ENCODE measurements at places on chromosomes 1 and 21.

DNA sequence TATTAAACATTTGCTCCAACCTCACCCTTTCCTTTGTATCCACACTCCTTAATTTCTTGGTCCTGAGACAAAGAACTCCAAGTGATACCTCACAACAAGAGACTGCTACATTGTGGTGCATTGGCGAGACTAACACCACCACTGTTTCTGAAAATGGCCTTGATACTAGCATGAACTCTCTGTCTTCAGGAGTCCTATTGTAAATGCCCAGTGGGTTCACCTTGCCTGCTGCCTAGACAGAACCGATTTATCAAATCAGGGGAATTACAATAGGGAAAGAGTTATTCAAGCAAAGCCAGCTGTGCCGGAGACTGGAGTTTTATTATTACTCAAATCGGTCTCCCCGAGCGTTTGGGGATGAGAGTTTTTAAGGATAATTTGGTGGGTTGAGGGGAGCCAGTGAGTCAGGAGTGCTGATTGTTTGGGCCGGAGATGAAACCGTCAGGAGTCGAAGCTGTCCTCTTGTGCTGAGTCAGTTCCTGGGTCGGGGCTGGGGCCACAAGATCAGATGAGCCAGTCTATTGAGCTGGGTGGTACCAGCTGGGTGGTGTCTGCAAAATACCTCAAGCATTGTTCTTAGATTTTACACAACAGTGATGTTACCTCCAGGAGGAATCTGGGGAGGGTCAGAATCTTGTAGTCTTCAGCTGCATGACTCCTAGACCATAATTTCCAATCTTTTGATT lies 83.1 kb downstream of the DESI2 start:
- no peak for DNase-seq

GRCh38 chr21:15011967-15012366 lies 52.8 kb downstream of the NRIP1 start:
- DNase-seq, result no peak

DNA sequence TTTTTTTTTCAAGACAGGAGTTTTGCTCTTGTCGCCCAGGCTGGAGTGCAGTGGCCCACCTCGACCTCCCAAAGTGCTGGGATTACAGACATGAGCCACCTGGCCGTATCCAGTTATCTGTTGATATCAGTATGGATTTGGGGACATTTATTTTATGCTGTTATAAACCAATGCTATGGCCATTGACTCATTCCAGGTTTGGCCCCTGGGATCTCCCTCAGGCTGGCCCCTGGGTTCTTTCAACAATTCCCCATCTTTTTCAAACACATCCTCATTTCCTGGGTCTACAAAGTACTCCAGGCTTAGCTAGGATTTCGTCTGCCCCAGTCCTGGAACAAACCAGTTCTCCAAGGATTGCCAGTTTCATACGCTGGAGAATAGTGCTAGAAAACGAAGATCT lies 44.1 kb downstream of the WDR4 start:
- DNase-seq, result no peak

DNA sequence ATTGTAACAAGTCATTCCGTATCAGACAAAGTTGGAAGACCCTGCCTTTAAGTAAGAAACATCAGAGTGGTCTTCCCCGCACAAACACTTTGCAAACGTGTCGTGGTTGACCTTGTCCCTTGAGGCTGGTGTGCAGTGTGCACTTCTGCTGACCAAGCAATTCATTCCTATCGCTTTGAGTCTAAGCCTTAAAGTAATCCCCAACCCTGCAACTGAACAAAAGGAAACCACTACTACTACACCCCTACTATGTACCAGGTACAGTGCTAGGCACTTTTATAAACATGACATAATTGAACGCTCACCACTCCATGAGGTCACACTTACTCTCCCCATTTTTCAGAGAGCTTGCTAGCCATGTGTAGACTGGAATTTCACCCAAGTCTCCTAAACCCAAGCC lies 10.6 kb downstream of the ITPKB start:
- DNase-seq, result no peak

DNA sequence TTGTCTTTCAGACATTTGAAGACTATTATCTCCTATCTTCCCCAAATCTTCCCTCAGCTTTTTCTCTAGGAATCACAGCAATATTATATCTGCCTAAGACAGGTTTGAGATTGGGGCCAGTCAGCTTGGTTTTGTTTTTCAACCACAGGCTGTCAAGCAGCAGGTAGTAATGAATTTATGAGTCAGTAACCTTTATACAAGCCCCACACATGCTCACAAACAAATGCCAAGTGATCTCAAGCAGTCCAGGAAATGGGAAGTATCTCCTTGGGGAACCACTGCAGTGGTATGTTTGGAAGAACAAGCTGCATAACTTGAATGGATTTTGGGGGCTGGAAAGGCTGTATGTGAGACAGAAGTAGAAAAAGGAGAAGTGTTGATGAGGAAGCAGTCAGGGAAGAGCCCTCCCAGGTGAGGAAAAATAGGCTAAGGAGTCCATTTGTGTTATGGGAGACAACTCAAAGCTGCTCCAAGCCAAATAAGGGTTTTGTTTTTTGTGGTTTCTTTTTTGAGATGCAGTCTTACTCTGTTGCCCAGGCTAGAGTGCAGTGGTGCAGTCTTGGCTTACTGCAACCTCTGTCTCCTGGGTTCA lies 2.1 kb downstream of the DHDDS start:
- no peak for DNase-seq

GRCh38 chr1:31569596-31570173 lies 6.6 kb upstream of the TINAGL1 start:
- no peak for DNase-seq

- DNase-seq, result no peak
These were observed 4.2 kb upstream of the RAP1GAP start for GRCh38 chr1:21673277-21673780.

DNA sequence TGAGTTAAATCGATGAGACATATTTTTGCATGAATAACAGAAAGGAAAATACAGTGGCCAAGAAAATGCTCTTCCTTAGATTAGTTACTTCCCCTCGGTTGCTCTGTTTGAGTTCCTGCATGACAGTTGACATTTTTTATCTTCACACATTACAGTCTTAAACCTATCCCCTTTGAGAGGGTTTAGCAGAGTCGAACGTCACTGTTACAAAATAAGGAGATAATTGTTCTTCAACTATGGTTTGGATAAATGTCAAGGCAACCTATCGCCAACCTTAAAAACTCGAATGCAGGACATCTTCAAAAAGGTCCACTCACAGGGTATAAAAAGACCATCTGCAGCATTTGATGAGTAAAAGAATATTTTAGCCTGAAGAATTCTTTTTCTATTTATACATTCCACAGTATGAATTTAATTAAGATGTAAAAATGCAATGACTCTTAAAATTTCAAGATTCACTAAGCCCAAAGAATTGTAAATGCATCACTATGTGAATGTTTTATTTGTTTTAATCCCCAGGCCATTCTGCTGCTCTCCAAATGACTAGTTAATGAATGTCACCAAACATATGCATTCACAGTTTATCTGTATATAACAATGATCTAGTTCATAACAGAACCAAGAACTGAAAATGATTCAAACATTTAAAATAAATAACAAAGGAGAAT lies 68.9 kb upstream of the COL11A1 start:
- DNase-seq, result no peak

DNA sequence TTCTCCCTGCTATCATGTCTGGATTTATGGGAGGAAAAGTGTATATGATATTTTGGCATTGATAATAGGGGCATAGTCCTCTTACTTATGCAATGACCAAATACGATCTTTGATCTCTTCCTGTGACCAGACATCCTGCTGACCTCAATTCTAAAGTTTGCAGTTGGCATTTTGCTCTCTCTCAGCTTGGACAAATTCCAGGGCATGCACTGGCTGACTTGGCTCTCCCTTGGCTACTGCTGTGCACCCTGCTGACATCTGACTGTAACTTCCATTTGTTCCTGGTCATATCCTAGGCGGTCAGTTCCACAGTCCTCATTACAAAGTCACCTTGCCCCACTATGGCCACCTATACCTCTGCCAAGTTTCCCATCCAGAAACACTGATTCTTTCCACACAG lies 380.7 kb upstream of the NR5A2 start:
- peak; percentile 4 for DNase-seq

- DNase-seq, result no peak
These were observed 271.8 kb downstream of the BRINP2 start for GRCh38 chr1:177442584-177442983.

All from HuH-7 (cell line).